ENCODE measurements at places on chromosomes 12 and 14.

- DNase-seq = no peak
These were observed 321.4 kb upstream of the SEL1L start for GRCh38 chr14:81855007-81855406.

DNA sequence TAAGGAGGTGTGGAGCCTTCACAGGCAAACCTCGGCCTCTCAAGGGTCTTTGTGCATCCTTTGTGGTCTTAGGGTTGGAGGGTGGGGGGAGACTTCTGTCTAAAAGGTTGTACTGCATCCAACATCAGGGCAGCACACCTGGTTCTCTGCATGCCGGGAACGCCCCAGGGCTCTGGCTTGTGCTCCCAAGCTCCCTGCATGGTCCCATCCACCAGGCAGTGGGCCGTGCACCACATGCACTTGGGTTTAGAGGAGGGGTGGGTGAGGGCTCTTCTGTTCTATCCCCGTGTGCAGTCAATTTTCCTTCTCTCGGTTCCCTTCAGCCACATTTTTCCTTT is 86.1 kb downstream of the CPSF2 start:
- no peak for DNase-seq

GRCh38 chr12:121751749-121752351 is 39.3 kb downstream of the TMEM120B start:
- DNase-seq = no peak

GRCh38 chr14:79443602-79444001 is 767.7 kb downstream of the DIO2 start:
- DNase-seq = no peak

- no peak for DNase-seq
These were observed 345.0 kb upstream of the SFSWAP start for GRCh38 chr12:131365821-131366260.

GRCh38 chr12:51217133-51217967 is 512 bp downstream of the POU6F1 start:
- DNase-seq = peak; percentile 50

GRCh38 chr12:114368685-114369452 is 37.1 kb downstream of the TBX5 start:
- DNase-seq = no peak

DNA sequence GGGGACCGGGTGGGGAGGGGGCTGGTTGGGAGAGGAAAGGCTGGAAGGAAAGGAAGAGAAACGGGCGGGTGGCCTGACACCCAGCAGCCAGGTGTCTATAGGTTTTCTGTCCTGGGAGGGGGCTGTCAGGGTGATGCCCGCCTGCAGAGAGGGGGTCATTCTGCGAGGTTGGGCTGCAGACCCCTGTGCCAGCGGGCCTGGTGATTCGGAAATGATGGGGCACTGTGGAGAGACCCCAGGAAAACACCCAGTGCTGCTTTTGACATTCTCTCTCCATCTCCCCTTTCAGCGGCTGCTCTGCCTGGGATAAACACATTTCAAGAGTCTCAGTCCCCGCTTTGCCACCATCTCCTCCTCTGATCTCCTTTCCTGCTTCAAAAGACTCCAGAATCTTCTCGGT is 168.5 kb upstream of the RTL1 start:
- no peak for DNase-seq

DNA sequence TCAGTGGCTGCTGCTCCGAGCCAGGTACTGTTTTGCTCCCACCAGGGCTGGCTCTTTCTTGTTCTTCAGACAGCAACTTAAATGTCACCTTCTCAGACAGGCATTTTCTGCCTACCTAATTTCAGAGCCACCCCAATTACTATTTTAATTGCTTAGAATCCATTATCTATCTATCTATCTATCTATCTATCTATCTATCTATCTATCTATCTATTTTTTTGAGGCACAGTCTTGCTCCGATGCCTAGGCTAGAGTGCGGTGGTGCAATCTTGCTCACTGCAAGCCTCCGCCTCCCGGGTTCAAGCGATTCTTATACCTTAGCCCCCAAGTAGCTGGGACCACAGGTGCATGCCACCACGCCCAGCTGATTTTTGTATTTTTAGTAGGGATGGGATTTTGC is 58.5 kb downstream of the SPPL3 start:
- no peak for DNase-seq

DNA sequence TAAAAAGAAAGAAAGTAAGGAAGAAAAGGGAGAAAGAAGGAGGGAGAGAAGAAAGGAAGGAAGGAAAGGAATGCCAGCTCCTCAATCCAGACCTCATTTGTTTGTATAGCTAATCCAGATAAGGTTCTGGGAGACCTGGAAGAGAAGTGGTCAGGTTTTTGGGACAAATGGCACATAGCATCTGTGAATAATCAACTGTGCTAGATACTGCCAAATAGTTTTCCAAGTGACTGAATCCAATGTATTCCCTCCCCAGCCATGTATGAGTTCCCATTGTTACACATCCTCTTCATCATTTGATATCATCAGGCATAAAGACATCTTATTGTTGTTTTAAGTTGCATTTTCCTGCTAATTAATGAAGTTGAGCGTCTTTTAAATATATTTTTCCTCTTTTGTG is 18.6 kb upstream of the PTGR2 start:
- no peak for DNase-seq

- no peak for DNase-seq
These were observed 132.0 kb upstream of the ARHGAP5 start for GRCh38 chr14:31945074-31945613.

- no peak for DNase-seq
These were observed 182.5 kb upstream of the DIO2 start for GRCh38 chr14:80393766-80394165.

- no peak for DNase-seq
These were observed 105.8 kb upstream of the ATXN7L3B start for GRCh38 chr12:74431801-74432200.
